SIG-M5 (cell line): ENCODE measurements at places on chromosomes 3 and 15.

DNA sequence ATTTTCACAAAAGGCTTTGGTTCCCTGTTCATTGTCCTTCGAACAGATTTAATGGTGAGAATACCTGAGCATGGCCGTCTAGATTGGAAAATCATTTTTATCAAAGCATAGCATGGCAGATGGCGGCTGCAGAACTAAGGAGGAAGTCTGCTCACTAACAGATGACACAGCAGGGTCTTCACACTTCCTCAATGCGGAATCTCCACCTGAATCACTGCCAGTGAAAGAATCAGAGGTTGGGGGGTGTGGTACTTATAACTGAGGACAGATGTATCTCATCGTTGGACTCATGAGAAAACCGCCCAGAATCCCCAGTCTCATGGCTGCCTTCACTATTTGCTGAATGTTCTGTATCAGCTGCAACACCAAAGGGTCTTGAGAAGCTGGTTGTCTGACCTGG lies 31.6 kb upstream of the PYGO1 start:
- no peak for DNase-seq

DNA sequence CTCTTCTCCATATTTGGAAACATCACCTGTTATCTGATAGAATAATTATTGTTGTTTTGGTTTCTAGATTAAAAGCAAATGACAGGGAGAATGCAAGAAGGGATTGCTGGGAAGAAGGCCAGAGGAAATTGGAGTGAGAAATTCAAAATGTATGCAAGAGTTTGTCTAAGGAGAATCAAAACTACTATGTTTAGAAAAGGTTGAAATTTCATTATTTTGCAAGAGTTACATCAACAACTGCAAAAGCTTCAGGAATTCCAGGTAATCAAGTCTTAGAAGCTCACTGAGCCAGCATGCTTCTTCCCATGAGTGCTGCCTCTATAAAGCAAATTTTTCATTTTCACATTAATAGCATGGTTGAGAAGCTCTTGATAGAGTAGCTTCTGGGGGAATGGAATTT lies 177.2 kb upstream of the GBE1 start:
- no peak for DNase-seq

- no peak for DNase-seq
These were observed 748 bp downstream of the CCNL1 start for GRCh38 chr3:157159037-157159761.

DNA sequence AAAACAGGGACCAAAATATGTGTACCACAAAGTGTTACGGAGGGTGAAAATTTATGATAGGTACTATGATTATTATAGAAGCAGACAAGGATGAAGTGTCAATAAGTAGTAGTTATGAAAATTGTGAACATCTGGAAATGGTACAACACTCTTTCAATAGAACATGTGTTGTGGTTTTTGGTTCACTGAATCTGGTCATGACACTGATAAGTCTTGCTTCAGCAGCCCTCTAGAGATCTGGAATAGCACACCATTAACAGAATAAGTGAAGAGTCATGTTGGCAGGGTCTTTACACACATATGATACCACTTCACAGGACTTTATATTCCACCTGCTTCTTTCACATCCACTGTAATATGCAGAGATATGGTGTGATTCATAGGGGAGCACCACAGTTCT lies 985.2 kb upstream of the SEMA6D start:
- no peak for DNase-seq

DNA sequence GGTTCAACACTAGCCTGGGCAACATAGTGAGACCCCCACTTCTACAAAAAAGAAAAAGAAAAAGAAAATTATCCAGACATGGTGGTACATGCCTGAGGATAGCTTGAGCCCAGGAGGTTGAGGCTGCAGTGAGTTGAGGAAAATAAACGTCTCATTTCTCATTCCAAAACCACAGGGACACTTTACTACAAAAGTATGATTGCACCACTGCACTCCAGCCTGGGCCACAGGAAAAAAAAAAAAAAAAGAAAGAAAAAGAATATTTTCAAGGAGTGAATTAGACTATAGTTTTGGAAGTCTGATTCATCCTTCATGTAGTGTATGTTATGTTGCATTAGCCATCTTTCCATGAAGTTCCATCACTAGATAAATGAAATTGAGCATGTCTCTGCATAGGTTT lies 149.5 kb upstream of the THBS1 start:
- DNase-seq, result no peak

GRCh38 chr3:190305406-190305805 lies 16.8 kb downstream of the CLDN1 start:
- no peak for DNase-seq

GRCh38 chr15:88108991-88109390 lies 147.5 kb downstream of the NTRK3 start:
- no peak for DNase-seq

DNA sequence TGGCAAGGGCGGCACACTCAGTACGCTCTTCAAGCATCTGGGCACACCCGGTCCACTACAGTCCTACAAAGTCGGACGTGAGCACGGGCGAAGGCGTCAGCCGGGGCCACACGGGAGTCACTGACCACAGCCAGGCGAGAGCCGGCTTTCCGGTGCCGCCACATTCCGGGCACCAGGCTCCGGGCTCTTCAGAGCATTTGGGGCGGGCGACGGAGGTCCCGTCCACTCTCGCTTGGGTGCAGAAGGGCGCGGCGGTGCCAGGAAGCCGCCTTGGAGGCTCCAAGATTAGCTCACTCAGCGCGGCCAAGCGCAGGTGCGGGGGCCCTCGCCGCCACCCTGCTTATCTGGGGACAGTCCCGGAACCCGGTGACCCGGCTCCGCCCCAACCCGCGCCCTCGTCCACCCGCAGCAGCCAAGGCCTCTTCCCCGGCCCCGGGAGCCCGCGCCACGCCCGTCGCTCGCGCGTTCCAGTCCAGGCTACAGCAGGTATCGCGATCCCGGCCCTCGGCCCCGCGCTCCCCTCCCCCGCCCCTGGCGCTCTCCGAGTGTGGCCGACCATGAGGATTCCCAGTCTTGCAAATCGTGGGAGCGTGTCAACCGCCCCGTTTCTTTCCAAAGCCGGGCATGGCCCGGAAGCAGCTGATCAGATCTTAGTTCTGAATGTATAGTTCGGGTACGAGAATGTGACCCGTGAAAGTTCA lies at the start of gene ADPRH:
Gene ADPRH, plus strand, starts transcription at position 127 of the 701 bp plus-strand sequence. CDS start 2,678 bp downstream, outside the sequence.
- no peak for DNase-seq

- DNase-seq, result no peak
These were observed 398.5 kb downstream of the VPS13C start for GRCh38 chr15:61661791-61662190.

- no peak for DNase-seq
These were observed 345.4 kb downstream of the ERC2 start for GRCh38 chr3:56122911-56123310.

GRCh38 chr3:177361081-177361938 lies 164.0 kb upstream of the TBL1XR1 start:
- peak; percentile 3 for DNase-seq

DNA sequence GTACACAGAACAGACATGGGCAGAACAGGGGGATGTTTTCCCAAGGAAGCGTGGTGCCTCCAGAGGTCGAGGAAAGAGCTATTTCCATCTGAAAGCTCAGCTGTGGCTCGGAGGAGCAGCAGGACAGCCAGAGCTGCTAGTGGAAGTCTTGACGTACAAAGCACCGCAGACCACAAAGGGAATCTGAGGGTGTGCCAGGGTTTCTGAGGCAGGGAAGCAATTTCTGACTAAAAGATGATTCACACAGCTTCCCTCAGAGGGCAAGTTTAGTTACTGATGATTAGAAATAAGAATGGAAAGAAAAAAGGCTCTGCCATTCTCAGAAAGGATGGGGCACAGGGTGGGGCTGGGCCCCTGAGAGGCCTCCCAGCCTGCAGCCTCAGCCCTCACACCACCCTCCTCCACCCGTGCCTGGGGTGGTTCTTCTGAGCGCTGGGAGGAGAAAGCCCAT lies 45.8 kb upstream of the SEC13 start:
- DNase-seq, result no peak

DNA sequence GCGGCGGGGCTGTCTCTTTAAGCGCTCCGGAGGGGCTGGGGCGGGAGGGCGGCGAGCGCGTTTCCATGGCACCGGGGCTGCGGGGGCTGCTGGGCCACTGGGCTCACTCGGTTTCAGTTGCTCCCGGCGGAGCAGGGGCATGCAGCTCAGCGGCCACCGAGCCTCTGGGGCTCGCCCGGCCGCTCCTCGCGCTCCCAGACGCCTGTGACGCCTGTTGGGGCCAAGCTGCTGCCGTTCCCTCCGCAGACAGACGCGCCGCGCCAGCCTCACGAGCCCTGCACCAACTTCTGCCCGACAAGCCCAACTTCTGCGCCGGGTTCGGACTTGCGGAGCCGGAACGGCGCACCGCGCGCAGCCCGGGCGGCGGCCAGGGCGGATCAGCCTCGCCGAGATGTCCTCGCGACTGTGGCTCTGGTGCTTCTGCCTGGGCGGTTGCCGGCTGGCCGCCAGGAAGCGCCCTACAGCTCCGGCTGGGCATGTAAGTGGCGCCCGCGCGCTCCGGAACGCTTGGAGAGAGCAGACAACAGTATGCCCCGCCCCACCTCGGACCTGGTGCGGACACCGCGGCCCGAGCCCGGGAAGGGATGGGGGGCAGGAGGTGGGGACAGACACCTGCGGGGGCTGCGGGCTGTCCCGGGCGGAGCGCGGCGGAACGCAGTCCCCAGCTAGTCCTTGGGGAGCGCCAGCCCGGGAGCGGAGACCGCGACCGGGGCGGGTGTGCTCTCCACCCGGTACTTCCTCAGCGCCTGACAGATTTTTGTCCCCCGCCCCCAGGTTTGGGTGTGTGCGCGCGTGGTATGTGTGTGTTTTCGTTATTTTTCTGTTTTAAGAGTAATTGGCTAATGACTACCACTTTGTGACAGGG lies 154.1 kb upstream of the GOLIM4 start:
- no peak for DNase-seq

- no peak for DNase-seq
These were observed 163.3 kb downstream of the CDIN1 start for GRCh38 chr15:36742696-36743095.

GRCh38 chr3:162721736-162722135 lies 1225.1 kb downstream of the OTOL1 start:
- DNase-seq, result no peak

GRCh38 chr3:143998266-143998665 lies 26.6 kb downstream of the DIPK2A start:
- peak; percentile 92 for DNase-seq

GRCh38 chr3:44042772-44043171 lies 198.9 kb upstream of the TOPAZ1 start:
- DNase-seq, result no peak

- no peak for DNase-seq
These were observed at the start of gene GRM2 for GRCh38 chr3:51706788-51707731. Gene GRM2 (plus strand): TSS chr3:51707068. CDS start chr3:51708984, 1,916 bp downstream.

- no peak for DNase-seq
These were observed 43.0 kb upstream of the SLC41A3 start for GRCh38 chr3:126126811-126127431.

DNA sequence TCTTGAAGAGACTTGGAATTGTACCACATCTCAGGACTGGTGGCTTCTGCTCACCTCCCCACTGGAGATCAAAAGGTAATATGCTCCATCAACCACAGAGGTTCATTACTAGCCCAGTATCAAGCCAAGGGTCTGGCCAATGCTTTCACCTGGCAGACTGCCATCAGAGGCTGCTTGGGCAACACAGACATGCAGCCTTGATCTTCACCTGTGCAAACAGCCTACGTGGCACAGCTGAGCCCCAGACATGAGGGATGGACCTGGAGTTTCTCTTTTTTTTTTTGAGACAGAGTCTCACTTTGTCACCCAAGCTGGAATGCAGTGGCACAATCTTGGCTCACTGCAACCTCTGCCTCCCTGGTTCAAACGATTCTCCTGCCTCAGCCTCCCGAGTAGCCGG lies 105.6 kb upstream of the HES1 start:
- DNase-seq, result no peak

GRCh38 chr15:89406940-89407607 lies 72.5 kb upstream of the POLG start:
- DNase-seq, result peak; percentile 1

- DNase-seq, result no peak
These were observed 15.6 kb downstream of the ZNF710 start for GRCh38 chr15:90016721-90017120.

DNA sequence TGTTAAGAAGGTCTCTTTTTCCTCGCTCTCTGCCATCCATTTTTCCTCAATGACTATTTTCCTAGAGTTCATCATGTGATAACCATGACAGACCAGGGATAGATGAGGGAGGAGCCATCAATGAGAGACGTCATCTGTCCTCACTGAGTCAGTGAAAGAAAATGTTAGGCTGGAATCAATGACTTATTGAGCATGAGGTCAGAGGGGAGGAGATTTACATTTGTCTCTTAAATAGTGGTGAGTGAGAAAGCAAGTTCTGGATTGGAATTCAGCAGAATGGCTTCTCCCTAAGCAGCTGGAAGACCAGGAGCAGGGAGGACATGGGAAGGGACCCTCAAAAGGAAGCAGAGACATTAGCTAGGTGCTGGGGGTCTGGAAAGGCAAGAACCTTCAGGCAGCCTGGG lies 28.2 kb upstream of the USP3 start:
- DNase-seq, result no peak

GRCh38 chr3:33971055-33971454 lies 172.6 kb downstream of the PDCD6IP start:
- DNase-seq, result no peak

DNA sequence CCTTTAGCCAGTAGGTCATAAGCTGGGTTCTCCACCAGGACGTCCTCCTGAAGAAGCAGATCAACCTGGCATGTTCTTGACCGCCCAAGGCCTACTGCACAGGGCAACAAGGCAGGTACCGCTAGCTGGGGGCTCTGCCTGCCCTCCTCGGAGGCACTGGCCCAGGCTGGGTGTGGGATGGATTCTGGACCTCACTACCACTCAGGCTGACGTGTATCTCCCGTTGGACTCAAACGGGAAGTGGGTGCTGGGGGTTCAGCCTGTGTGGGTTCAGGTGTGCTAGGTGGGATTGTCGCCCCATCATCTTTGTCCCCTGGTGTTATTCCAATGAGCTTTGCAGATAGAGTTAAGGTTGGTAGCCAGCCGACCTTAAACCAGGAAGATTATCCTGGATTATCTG lies 95.0 kb upstream of the SNRPA1 start:
- no peak for DNase-seq

- DNase-seq, result no peak
These were observed 21.6 kb downstream of the BDH1 start for GRCh38 chr3:197533927-197534725.

DNA sequence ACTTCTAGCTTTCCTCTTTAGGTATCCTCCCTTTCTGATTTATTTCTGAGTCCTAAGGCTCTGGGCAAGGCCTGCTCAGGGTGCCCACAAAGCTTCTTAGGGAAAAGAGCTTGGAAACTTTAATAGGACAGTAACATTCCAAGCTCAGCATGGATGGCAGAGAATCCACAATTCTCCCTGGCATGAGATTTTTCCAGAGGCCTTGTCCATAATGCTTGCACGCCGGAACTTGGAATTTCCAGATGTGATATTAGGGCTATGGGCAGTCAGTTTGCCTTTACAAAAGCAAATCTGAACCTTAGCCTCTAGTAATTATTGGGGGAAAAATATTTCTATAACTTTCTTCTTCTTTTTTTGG lies 139.0 kb upstream of the RBMS3 start:
- no peak for DNase-seq
